CD8-positive, alpha-beta T cell (primary cell): ENCODE measurements at places on chromosomes 16 and 17.

- DNase-seq, result no peak
These were observed 8.3 kb downstream of the WFDC1 start for GRCh38 chr16:84303023-84303422.

DNA sequence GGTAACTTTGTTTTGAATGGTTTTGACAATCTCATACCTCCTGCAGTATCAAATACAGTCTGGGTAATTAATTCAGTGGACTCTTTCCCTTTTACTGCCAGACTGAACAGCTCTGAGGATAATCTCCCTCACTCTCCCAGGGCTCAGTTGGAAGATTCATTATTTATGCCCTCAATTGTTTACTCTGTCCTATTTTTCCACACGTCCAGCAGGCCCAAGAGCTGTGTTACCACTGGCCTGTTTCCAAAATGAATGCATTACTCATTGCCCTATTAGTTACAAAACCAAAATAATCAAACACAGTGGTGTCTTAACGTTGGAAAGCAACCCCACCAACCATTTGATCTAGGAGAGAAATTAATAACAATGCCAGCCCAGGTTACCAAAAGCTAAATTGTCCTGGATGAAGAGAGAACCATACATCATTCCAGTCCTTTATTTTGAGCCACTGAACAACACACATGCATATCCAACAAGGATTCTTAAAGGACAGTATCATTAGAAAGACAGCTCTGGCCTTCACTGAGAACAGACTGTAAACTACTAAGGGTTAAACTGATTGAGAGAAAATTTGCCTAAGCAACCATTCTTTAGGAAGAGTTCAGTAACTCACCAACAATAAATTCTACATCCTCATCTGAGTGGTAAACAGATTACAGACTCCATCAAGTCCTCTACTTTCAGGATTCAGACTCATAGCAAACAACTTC, 34.5 kb downstream of the FAM222B start:
- DNase-seq, result no peak

- no peak for DNase-seq
These were observed 57.0 kb upstream of the CLEC19A start for GRCh38 chr16:19228575-19228974.

DNA sequence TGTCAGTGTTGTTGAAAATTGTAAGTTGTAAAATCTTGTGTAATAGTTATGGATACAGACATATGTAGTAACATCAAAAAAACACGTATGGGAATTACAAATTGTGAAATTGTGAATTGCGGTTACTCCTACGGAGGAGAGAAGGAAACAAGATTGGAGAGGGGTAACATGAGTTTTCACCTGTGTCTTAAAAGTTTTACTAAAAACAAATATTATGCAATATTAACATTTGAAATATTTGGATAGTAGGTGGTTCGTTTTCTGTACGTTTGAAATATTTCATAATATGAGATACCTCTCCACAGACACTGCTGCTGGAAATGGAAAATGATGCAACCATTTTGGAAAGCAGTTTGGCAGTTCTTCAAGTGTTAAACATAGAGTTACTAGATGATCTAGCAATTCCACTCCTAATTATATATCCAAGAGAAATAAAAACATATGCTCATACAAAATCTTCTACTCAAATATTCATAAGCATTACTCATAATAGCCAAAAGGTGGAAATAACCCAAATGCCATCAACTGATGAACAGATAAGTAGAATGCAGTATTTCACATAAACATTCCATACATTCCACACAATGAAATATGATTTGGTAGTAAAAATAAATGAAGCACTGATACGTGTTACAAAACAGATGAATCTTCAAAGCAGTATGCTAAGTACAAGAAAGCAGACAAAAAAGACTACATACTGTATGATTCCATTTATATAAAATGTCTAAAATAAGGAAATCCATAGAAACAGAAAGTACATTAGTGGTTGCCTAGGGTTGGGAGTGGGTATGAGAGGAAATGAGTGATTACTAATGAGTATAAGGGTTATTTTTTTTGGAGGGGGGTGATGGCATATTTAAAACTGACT, 40.7 kb upstream of the ABCA10 start:
- DNase-seq, result no peak

- no peak for DNase-seq
These were observed 94.1 kb downstream of the PRKCB start for GRCh38 chr16:23929856-23930255.

DNA sequence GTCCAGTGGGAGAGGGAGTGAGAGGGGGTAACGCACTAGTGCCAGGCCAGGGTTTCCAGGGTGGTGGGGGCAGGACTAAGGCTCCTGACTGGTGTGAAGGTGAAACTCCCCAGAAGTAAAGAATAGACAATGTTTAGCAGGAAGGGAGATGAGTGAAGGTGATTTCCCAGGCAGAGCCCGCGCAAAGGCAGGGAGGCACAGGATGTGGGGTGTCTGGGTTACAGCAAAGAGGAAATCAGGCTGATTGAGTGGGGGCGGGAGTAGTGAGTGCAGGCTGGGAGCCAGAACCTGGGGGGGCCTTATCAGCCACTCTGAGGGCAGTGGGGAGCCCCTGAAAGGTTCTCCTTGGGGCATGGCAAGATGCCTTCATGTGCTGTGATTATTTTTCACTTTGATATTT, 167.5 kb downstream of the UTP18 start:
- peak; percentile 89 for DNase-seq

- DNase-seq, result no peak
These were observed 5.1 kb downstream of the FAAP100 start for GRCh38 chr17:81546906-81547613.

- DNase-seq, result no peak
These were observed 256.1 kb downstream of the CPPED1 start for GRCh38 chr16:12547608-12547922.

- no peak for DNase-seq
These were observed 5.8 kb upstream of the RHOT2 start for GRCh38 chr16:662095-662494.

- DNase-seq, result peak; percentile 1
These were observed 22.6 kb upstream of the MPHOSPH6 start for GRCh38 chr16:82192665-82193064.

DNA sequence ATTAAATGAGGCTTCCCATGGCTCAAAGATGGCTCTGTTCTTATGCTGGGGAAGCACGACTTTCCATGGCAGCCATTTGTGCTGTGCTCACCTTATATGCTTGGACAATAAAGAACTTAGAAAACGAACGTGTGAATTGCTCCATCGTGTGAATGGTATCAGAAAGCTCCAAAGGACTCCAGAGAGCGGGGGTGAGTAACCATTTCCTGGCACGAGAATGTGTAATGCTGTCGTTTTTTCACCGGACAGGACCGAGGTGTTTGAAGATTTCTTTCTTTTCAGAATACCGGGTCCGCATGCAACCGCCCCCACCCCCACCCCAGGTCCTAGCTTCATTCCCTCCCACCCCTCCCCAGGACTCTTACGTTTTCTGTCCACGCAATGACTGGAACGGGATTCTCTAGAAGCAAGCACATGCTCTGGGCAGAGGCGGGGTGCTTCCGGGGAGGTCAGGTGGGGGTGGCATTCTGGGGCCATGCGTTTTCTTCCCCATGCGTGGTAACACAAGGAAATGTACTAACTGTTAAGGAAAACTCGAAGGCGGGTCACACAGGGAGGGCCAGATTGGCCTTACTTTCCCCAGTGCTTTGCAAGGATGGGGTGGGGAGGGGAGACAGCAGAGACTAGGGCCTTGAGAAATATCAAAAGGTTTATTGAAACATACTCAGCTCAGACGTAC, 26.2 kb downstream of the GPRC5B start:
- DNase-seq, result no peak

DNA sequence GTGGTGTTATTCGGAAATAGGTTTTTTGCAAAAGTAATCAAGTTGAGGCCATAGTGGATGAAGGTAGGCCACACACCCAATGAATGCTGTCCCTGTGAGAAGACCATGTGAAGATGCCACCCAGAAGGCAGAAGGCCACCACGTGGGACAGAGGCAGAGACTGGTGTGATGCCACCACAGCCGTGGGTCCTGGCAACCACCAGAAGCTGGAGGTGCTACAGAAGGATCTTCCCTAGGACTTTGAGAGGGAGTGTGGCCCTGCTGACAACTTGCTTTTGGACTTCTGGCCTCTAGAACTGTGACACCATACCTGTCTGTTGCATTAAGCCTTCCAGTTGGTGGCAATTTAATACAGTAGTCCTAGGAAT, 49.3 kb downstream of the RMI2 start:
- no peak for DNase-seq

DNA sequence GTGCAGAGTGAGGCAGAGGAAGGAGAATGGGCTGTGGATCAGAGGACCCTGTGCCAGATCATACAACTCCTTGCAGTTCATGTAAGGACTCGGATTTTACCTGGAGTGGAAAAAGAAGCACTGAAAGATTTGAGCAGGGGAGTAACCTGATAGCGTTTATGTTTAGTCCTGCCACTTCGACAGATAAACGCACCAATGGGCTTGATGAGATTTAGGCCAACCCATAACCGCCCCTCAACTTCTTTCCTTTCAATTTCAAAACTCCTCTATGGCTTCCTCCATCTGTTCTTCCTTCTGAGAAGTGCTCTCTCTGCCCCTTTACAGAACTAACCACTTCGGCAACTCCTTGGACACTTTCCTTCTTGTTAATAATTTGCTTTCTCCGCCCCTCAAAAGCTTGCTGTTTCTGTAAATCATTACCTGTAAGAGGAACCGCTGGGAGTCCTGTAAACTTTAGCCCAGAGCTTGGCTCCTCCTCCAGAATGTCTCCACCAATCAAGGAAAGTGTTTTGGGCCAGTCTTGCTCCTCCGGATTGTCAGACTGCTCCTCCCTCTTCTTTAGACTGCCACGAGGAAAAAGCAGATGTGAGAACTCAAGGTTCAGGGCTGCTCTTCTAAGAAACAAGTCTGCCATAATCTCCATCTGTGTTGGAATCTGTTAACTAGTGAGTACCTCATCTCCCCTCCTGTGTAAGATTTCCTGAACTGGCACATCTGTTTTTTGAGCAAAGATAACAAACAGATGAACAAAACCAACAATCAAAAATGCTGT, at the start of gene ACSM3:
TSS of gene ACSM3 (plus strand) at position 554 of the 772 bp plus-strand sequence. CDS start 6,021 bp downstream, outside the sequence.
- DNase-seq, result peak; percentile 66

DNA sequence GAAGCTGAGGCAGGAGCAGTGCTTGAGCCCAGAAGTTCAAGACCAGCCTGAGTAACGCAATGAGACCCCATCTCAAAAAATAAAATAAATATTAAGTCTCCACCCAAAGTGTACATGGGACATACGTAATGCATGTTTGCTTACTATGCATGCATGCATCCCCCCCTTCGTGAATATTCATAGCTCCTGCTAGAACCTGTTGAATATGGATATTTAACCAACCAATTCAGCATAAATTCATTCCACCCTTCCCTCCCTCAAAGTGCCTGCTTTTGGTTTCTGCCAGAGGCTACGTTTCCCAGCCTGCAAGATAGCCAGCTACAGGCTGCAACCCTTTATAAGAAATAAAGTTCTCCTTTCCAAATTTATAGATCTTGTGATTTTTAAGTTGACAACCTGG, 12.9 kb upstream of the PSMD7 start:
- no peak for DNase-seq

DNA sequence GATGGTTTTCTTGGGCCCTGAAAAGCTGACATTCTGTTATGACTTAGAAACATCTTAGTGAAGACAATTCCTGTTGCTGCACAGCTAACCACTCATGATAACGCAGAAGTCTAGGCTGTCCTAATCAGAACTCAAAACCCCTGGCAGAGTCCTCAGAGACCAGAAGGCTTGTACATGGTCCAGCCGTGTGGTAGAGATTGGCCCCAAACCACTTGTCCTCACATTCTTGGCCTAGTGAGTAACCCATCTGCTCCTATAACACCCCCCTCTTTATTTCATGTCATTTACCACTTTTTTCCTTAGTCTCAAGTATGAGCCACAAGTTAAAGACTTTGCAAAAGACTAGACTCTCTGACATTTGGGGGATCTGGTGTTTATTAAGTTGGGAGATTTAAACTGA, 116.5 kb upstream of the ADAMTS18 start:
- DNase-seq, result no peak

DNA sequence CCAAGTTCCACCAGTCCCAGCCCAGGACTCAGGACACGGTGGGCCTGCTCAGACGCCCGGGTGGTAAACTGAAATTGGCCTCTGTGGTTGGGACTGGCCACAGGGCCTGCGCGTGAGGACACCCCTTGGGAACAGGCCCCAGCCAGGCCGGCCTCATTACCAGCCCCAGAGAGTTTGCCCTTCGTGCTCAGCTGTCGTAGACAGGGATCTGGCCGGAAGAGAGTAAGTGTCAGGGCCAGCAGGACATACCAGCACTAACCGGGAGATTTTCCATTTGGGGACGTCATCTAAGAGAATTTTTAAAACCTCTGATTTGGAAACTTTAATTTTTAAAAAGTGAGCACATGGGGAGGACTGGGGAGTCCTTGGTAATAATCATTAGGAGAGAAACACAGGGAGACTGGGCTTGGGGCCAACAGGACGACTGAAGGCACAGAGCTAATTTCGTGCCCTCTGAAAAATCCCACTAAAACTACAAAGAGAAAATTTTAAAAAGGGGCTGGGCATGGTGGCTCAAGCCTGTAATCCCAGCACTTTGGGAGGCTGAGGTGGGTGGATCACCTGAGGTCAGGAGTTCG, 2.4 kb upstream of the RBFOX3 start:
- no peak for DNase-seq

DNA sequence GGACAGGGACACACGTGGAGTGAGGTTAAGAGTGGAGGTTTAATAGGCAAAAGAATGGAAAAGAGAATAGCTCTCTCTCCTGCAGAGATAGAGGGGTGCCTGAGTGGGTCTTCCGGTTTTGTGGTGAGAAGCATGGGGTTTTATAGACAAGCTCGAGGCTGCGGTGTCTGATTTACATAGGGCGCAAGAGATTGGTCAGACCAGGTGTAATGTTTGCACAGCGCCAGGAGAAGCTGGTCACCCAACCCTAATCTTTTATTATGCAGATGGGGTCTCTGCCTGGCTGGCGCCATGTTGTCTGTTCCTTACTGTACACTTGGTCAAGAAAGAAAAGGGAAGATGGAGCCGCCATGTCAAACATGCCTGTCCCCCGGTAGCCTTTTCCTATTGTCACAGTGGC, 44.5 kb upstream of the MLYCD start:
- no peak for DNase-seq

DNA sequence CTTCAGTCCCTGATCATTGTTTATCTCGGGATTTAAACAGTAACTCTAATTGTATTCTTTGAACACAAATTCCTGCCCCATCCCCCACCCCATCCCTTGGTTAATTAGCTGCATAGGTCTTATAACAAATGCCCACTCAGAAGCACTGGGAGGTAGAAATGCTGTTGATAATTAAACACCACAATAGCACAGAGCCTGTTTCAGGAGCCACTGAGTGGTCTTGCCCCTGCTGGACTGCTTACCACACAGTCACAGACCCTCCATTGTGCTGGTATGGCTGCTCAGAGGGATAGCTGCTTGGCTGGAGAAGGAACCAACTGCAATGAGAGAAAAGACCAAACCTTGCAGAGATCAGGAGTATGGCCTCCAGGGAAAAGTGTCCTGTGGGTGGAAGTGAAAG, 214.1 kb downstream of the ANKFN1 start:
- no peak for DNase-seq
